ENCODE measurements at places on chromosomes 2 and 18.

- no peak for DNase-seq
Observed at GRCh38 chr2:16123421-16123820, 183.1 kb downstream of the MYCN start.

DNA sequence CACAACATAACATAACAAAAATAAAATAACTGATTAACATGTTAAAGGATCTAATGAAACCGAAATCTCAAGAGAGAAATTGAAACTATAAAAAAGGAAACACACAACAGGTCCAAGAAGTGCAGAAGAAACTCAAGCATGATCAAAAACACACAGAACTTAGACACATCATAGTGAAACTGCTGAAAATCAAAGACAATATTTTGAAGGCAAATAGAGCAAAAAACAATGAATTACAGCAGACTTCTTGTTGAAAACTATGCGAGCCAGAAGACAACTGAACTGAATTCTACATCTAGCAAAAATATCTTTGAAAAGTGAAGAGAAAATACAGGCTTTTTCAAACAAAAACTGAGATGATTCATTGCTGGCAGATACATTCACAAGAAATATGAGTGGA lies 61.3 kb downstream of the UGP2 start:
- DNase-seq, result no peak

DNA sequence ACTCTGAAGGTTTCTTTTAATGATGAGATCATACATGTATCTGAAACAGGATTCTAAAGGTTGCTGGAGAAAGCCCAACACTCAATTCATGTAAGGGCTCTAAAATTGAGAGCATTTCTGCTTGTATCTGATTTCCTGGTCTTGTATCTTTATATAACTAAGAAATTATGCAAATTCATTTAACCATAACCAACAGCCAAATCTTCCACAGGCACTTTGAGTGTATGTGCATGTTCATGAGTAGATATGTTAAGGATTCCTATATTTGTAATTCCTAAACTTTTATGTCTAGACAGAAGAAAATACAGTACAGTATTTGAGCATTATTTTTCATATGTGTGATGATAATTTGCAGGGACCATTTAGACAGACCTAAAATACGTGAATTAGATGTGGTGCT lies 20.4 kb upstream of the PELI1 start:
- DNase-seq, result no peak

DNA sequence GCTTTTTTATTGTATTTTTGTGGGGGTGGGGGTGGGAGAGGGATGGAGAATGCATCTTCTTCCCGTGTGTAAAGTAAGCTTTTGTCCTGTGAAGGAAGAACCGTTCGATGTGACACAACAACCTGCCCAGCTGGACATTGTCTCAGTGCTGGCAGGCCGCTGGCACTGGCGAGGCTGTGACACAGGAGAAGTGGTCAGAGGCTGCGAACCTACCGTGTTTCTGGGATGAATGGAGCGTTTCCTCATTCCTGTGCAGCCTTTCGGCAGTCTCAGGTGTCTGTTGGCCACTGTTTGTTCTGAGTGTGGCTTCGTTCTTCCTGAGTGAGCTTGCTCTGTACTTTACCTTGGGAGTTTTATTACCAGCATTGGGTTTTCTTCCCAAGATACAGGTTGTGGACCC lies 8.0 kb downstream of the RAMP1 start:
- DNase-seq, result no peak

GRCh38 chr2:148557844-148558436 lies 86.6 kb upstream of the EPC2 start:
- DNase-seq, result no peak

DNA sequence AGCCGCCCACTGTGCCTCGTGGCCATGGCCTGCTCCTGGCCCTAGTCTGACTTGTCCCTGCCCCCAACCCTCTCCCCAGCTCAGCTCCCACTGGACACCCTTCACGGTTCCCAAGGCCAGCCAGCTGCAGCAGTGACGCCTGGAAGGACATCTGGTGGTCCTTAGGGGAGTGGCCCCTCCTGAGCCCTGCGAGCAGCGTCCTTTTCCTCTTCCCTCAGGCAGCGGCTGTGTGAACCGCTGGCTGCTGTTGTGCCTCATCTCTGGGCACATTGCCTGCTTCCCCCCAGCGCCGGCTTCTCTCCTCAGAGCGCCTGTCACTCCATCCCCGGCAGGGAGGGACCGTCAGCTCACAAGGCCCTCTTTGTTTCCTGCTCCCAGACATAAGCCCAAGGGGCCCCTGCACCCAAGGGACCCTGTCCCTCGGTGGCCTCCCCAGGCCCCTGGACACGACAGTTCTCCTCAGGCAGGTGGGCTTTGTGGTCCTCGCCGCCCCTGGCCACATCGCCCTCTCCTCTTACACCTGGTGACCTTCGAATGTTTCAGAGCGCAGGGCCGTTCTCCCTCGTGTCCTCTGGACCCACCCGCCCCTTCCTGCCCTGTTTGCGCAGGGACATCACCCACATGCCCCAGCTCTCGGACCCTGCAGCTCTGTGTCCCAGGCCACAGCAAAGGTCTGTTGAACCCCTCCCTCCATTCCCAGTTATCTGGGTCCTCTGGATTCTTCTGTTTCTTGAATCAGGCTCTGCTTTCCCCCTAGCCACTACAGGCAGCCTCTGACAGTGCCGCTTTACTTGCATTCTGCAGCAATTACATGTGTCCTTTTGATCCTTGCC lies 35.8 kb downstream of the ANO7 start:
- DNase-seq, result no peak

GRCh38 chr2:162257425-162257824 lies 14.2 kb upstream of the FAP start:
- no peak for DNase-seq

DNA sequence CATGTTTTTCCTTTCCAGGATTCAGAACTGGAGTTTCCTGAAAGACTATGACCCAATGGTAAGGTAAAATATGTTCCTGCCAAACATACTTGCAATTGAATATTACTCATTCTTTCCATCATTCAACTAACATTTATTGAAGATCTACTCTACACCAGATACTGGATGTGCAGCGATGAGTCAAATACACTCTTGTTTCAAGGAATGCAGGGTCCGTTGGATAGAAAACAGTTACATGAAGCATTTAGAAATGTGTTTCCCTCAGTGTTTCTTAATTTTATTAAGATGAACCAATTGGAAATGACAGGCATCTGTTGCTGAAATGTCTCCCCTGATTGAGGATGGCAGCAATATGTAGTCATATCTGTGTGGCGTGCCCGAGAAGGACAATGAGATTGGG lies 14.8 kb upstream of the SLC66A3 start:
- DNase-seq, result no peak

GRCh38 chr2:159617100-159617499 lies 752 bp upstream of the BAZ2B start:
- DNase-seq, result no peak

GRCh38 chr18:78431606-78432005 lies 548.0 kb upstream of the SALL3 start:
- no peak for DNase-seq

- DNase-seq, result no peak
Observed at GRCh38 chr2:162369551-162369950, 25.6 kb downstream of the GCA start.

DNA sequence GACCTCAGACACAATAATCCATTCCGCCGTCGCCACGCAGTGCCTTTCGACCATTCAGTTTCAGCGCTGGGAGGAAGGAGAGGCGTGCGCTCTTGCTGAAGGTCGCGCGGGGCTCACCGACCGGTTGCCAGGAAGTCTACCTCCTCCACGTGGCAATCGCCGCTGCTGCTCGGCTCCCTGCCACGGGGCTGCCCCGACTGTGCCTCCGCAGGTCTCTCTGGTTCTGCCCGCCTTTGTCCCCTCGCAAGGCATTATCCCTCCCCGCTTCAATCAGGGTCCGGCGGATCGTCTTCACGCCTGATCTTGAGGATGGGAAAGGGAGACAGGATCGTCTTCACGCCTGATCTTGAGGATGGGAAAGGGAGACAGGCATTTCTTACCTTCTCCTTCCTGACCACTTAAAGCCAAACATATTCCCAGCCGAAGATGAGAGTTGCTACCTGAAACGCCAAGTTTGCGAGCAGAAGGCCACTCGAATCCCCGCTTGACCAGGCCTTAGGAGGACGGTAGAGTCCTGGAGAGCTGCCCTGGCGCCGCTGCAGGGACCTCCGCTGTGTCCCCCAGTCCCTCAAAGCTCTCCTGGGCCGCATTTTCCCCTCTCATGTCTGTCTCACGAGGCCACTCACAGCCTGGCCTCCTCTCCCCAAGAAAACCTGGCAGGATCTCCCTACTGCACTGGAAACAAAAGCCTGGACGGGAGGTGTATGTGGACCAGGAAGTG lies 4.3 kb upstream of the GPR45 start:
- no peak for DNase-seq

GRCh38 chr2:68246396-68246795 lies 5.9 kb downstream of the PPP3R1 start:
- no peak for DNase-seq

DNA sequence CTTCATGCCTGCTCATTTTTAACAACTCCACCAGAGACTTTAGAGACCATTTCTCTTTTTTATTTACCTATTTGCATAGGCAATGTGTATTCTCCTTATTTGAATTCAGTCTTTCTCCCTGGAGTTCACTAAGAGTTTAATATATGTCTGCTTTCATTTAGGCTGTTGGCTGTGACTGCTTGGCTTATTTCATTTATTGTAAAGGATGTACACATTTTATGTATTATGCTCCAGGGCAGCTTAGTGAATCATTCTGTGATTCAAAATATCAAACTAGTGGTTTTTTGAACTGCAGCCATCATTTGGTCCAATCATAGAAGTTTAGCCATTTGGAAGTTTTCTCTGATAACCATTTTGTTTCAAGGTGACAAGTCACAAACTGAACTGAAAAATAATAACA lies 229.6 kb downstream of the LPIN1 start:
- no peak for DNase-seq

DNA sequence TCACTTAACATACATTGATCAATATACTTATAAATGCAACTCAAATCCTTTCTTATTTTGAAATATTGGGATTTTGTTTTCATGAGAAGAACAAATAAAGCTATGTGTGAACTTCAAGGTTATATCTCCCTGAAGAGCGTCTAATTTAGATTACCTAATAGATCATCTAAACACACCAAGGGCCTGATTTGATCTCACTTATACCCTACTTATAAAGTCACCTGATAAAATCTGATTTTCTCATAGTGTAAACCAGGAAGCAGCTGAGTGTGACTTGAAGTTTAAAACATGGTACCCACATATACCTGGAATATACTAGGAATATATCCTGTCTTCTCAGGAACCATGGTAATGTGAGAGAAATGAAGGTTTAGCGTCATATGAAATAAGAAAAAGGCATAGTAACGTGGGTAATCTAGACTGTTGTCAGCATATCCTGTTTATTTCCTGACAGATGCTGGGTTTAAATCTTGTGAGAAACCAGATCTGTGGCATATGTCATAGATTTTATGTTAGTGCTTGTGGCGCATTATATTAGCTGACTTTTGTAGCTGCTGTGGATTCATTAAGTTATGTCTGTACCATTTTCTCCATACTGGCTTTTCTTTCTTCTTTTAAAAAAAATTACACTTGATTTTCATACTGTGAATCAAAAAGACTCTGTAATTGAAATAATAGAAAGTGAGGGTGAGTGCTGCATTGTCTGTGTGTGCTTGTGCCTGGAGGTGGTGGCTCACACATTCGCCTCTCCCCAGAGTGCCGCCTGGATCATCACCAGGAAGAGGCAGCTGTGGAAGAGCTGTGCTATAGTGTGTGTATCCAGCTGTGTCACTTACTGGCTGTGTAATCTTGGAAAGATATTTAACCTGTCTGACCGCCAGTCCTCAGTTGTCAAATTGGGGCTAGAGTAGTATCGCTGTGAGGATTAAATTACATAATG lies 164.0 kb downstream of the MYO3B start:
- DNase-seq, result no peak

GRCh38 chr2:181632733-181633401 lies 24.0 kb downstream of the CERKL start:
- DNase-seq, result no peak

DNA sequence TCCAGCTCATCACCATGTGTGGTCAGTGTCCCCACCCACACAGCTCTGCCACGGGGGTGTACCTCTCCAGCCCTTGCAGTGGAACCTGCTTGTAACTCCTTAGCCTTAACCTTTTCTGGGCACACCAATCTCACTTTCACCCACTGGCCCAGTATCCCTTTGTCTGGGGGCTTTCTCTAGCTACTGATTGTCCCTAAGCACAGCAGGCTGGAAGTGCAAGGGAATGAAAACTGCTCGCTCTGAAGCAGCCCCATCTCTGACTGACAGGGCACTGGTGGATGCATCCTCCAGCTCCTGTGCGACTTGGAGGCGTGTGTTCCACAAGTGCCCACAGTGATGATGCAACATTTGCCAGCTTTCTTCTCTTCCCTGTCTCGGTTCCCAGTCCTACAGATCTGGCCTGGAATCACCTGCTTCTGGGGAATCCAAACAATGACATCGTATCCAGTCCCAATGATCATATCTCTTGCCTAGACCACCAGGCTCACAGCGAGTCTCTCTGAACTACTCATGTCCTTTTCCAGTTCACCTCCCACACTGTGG lies 33.6 kb downstream of the SCTR start:
- DNase-seq, result no peak

DNA sequence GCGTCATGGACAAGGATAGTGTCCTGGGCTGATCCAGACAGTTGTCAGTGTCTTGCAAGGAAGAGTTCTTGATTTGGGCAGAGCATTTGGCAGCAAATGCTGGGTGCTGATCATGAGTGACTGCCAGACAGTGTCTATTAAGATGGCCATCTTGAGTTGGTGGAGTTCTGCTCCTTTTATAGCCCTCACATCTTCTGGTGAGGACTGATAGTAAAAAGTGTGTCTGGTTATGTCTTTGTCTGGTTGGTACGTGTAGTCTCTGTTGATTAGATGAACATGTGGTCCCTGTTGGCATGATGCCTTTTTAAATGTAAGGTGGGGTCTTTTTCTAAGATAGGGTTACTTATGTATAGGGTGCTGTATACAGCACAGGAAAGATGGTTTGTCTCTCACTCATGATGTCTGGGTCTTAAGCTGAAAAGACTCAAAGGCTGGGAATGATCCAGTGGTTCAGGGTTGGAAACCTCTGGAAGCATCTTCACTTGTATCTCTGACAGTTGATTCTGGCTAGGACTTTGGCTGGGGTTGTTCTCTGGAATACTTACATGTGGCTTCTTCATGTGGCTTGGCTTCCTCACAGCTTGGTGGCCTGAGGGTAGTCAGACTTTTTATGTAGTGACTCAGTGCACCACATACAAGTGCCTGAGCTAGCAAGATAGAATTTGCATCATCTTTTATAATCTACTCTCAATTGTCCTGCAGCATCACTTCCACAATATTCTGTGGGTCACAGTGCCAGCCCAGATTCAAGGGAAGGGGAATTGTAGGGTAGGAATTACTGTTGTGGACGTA lies 11.8 kb downstream of the MTX2 start:
- DNase-seq, result no peak

- no peak for DNase-seq
Observed at GRCh38 chr2:42446503-42447271, 47.1 kb downstream of the KCNG3 start.

Data from activated CD4-positive, alpha-beta T cell treated with anti-CD3 and anti-CD28 coated beads, Interleukin-2, amount 50 U/mL, for 24 hours (primary cell).